ENCODE measurements at places on chromosomes 11 and 22.

GRCh38 chr11:78213526-78214330, 25.0 kb downstream of the USP35 start:
- DNase-seq, result no peak

GRCh38 chr11:73412308-73412707, 36.1 kb downstream of the RELT start:
- DNase-seq, result peak; percentile 76

GRCh38 chr11:120655589-120655988, 144.0 kb downstream of the GRIK4 start:
- no peak for DNase-seq

DNA sequence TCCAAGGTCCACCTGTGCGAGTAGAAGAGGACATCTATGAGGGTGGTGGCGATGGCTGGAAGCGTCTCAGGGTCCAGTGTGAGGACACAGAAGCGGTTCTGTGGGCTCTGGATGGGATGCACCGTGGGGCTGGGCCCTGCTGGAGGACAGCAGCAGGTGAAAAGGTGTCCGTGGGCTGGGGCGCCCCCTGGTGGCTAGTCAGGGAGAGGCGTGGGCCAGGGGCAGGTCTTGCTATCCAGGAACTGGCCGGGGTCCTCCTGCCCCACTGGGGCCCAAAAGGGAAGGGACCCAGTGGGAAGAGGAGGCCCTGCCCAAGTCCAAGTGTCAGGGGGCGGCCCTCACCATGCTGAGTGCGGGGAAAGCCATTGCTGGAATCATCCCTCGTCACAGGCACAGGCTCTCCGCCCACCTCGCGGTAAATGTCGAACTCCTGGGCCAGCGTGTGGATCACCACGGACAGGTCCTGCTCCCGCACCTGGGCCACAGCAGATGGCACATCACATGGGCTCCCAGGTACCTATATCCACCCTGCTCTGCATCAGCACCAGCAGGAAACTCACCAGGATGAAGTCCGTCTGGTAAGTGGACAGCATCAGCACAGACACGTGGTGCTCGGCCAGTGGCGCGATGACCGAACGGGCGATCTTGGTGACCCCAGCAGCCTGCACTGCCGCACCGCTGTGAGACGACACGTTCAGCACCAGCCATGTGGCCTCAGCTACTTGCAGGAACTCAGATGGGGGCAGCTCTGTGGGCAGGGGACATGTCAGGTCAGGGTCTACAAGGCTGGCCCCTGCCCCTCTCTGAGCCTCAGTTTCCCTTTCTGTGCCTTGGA, 2.3 kb downstream of the CASTOR1 start:
- peak; percentile 63 for DNase-seq

DNA sequence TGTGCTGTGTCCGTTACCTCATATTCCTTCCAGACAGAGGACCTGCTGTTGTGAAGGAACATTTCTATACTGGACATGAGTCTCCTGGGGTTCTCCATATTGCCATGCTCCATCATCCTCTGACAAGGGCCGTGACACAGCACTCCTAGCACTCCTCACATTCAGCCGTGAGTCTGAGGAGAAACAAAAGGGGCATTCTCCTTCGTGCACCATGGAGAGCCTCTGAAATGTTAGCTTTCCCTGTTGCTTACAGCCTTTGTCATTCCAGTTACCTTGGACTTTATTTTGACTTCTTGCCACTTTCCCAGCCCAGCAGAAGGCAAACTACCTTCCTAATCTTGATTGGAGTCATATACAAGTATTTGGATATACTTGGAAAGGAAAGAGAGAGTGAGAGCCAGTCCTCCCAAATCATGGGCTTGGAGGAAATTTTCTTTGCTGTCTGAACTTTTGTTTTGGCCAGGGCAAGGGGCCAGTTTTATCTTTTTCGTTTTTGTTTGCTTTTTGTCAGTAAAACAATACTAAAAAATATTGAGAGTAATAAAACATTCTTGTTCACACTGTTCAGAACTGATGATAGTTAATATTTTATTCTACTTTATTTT, 29.1 kb upstream of the TECTA start:
- no peak for DNase-seq

- DNase-seq, result no peak
Measured at GRCh38 chr11:30749268-30749667, 163.1 kb upstream of the MPPED2 start.

GRCh38 chr11:92477686-92478085, 253.1 kb downstream of the FAT3 start:
- no peak for DNase-seq

GRCh38 chr11:26335903-26336302, 4.0 kb downstream of the ANO3 start:
- no peak for DNase-seq

DNA sequence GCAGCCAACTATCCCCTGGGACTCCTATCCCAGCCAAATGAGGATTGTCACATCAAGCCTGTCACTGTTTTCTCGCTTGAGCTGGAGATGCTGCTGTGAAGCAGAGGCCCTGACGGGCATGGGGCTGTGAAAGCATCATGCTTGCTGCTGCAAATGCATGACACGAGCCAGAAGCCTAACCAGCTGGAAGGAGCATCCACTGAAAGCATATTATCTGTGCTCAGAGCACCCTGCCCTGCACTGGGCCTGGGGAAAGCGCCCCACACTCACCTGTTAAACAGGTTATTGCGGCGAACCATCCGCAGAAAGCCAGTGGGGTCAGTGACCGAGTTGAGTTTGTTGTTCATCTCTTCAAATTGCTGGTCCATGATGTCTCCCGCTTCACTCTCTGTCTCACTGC, 110.9 kb upstream of the PITPNB start:
- DNase-seq, result no peak

GRCh38 chr11:122099374-122100036, 16.5 kb downstream of the BLID start:
- no peak for DNase-seq

- DNase-seq, result no peak
Measured at GRCh38 chr11:82007521-82007920, 726.1 kb downstream of the FAM181B start.

- no peak for DNase-seq
Measured at GRCh38 chr11:62315431-62315830, 16.6 kb upstream of the SCGB1D4 start.

- no peak for DNase-seq
Measured at GRCh38 chr11:68683536-68684384, 584 bp upstream of the GAL start.

GRCh38 chr22:46018859-46019258, 41.9 kb upstream of the WNT7B start:
- no peak for DNase-seq

- DNase-seq, result no peak
Measured at GRCh38 chr11:12529793-12530192, 144.4 kb upstream of the TEAD1 start.

GRCh38 chr11:75273411-75274391, 33.1 kb downstream of the TPBGL start:
- no peak for DNase-seq

DNA sequence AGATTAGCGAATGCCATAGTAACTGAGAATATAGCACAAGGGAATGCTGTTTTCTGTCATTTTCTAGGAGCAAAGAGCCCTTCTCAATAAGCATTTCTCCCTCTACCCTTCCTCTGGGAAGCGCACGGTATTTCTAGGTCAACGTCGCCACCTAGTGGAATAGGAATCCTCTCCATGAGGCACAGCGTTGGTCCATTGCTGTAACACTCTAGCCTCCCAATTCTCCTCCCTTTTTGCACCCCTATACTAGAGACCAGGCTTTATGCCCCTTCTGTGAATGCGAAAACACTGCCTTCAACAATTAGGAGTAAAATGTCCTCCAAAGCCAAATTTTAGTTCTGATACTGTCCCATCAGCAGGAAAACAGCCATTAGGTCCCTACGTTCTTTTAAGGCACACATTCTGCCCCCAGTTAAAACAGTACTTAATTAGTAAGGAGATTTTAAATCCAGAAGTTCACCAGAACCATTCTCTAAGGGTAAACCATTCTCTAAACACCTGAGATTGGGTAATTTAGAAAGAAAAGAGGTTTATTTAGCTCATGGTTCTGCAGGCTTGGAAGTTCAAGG, 12.8 kb upstream of the HYLS1 start:
- DNase-seq, result peak; percentile 34

DNA sequence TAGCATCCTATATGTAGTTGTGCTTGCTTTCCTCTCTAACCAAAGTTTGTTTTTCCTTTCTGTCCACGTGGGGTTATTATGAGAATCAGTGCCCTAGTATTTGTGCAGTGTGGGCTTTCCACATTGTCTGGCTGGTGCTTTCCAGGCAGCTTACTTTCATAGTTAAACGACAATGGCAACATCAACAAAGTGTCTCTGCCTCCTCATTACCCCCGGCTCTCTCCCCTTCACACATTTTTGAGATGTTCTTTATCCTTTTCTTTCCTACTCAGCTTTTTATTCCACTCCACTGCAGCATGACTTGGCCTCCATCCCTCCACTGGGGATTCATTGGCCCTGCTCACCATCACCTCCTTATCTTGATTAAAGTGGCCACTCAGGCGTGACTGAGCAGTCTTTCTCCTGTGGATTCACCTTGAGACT, 19.1 kb downstream of the SPECC1L start:
- DNase-seq, result no peak

GRCh38 chr11:61999141-61999975, 31.9 kb upstream of the FTH1 start:
- DNase-seq, result no peak

DNA sequence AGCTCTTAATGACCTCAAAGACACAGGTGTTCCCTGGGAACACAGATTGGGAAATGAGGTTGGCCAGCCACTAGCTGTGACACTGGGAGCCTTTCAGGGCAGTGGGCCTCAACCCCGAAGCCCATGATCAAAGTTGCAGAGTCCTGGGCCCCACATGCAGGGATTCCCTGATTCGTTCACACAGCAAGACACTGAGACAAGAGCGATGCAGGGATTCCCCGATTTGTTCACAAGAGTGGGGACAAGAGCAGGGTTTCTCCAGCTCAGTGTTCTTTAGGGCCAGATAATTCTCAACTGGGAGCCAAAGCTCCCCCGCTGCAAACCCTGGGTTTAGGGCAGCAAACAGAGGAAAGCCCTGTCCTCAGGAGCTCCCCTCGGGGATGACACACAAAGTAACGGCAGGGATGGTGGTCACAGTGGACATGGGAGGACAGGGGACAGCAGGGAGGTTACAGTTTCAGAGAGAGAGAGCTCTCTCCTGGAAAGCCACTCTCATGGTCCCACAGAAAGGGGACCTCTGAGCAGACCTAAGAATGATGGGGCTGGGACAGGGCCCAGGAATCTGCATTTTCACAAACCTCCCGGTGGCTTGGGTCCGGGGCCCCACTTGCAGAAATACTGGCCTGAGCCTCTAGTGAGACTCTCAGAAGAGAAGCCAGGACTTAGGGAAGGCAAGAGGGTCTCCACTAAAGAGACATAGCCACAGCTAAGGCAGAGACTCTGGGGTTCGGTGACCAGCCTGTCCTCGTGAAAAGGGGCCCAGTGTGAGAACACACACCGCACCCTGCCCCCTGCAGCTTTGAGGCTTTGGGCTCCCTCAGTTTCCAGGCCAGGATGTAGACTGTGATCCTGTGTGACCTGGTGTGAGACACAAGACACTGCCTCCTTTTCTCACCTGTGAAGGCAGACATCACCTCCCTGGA, 7.4 kb upstream of the GNAZ start:
- no peak for DNase-seq

DNA sequence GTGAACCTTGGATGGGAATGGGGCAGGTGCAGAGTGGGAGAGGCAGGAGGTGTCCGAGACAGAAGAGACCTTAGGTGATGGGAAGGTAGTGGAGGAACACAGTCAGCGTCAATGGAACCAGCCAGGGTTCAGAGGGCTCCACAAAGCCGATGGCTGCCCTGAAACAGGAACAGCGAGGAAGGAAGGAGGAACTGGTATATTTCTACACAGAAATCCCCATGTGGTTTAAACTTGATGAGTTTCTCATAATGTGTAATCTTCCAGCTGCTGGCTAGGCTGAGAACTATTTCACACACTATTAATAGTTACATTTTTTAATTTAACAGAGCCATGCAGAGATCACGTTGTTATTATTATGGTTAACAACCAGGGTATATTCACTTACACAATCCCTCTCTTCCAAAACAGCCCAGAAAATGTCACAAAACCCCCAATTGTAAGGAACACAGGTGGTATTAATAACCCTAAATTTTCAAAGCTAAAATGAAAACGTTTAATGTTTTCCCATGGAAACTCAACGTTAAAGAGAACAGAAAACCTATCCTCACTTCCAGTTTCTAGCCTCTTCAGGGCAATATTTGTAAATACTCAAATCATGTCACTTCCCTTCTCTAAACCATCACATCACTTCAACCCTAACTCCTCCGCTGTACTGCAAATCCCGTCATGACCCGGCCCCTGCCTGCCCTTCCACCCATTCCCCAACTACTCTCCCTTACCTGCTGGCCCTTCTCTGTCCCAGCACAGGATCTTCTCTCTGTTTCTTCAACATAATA, 74.5 kb upstream of the ARFGAP3 start:
- no peak for DNase-seq

DNA sequence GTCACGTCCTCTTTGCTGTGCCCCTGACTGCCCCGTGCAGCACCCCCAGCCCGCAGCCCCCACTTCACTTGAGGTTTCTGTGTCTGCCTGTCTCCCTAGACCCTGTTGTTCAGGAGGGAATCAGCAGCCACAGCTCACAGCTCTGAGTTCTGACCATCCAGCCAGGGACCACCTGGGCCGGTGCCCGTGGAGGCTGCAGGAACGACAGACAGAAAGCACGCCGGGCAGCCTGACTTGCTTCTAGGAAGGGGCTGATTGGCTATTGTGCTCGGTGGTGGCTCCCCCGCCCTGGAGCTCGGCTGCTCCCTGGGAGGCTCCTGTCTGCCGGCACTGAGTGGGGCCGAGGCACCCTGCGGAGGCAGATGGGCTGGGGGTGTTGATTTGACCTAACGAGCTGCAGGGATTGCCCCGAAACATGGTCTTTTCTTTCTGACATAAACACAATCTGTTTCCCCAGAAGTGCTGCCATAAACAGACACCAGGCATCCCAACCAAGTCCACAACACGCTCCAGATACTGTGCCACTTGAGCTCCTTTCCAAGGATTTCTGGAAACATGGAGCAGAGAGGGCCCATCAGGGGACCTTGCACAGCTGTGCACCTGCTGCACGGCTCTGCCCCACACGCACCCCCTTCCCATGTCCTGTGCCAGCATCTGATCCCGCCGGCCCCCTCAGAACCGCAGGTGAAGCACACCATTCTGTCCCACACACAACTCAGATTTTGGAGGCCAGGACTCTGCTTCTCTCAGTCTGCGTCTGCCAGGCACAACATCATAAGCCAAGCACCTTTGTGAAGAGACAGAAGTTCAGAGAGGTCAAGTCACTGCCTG, 855.9 kb downstream of the TBC1D22A start:
- no peak for DNase-seq

Data from HT1080 (cell line).